ENCODE measurements at places on chromosomes 16 and 17. TPM values are rescaled to one million over a fixed set of nuclear protein-coding genes. Genes with fewer than 3 reads are reported as not detected.

RANBP10 gene
- total RNA-seq = 10.9 TPM

GRCh38 chr17:33084755-33085154, 93.1 kb downstream of the SPACA3 start:
- no peak for DNase-seq

- DNase-seq = no peak
Measured at GRCh38 chr17:64437944-64438525, 10.9 kb upstream of the MILR1 start.

- DNase-seq = no peak
Measured at GRCh38 chr17:76570877-76571471, 14.7 kb downstream of the ST6GALNAC2 start.

DNA sequence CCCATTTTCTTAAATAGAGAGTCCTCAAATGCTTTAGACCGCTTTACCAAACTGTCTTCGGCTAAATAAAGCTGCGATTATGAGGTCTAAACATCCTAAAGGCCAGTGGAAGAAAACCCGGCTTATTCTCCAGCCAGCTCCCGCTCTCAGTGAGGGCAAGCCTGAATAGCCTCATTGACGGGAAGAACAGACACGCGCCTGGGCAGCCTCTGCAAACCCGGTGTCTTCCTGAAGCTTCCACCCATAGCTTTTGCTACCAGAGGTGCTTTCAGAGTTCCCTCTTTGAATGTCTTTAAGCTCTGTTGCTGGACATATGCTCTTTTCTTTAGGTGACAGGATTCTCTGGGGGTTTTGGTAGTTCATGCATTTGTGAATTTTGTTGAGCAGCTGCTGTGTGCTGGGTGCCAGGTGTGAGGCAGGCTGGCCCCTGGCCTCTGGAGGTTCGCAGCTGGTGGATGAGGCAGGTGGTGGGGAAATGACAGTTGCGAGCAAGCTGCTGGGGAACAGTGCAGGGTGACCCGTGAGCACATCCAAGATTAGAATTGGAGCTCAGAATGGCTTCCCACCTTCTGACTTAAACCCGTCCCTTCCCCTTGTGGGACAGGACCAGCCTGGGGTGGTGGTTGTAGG, 44.7 kb downstream of the CRISPLD2 start:
- DNase-seq = no peak

DNA sequence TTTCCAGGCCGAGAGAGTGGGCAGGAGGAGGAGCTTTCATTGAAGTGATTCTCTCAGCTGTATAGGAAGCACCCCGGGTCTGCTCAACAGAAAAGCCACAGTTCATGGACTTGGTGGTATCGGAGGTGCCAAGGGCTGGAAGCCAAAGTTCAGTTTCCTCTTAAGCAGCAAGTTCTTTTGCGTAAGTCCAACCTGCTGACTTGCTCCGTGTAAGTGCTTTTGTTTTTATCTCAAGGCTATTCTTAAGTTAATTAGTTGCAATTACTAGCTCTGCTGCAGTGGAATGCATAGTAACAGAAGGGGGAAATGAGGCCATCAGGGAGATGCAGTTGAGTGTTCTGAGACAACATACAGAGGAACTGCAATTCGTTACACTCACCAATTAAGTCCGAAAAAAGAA, 44.6 kb downstream of the SMIM36 start:
- DNase-seq = no peak

DNA sequence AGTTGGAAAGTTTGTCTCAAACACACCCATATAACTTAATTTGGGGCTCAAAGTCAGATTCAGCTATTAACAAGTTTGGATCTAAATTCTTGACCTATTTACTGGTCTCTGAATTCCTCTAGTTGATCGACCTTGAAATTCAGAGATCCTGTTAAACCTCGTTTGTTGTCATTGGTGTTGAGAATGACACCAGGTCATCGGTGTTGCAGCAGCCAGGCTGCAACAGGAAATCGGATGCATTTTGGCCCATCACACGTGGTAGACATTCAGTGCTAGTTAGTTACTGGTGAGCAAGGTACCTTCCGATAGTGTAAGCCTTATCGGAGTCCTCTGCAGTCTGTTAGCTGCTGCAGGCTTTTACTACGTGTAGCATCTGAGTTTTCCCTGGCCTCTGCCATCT, 82.3 kb downstream of the WWP2 start:
- DNase-seq = no peak

- peak; percentile 75 for DNase-seq
Measured at GRCh38 chr16:87344931-87345631, 27.9 kb upstream of the C16orf95 start.

- no peak for DNase-seq
Measured at GRCh38 chr16:89282523-89282922, 65.0 kb downstream of the ZNF778 start.

GRCh38 chr17:47889734-47890529, 6.1 kb upstream of the SP2 start:
- DNase-seq = peak; percentile 90

- no peak for DNase-seq
Measured at GRCh38 chr16:22312897-22313781, 15.9 kb downstream of the POLR3E start.

- DNase-seq = no peak
Measured at GRCh38 chr16:67598527-67598926, 36.2 kb downstream of the CTCF start.

EPX gene
- total RNA-seq = not detected

UBB gene
- 1,195 TPM for total RNA-seq

DNA sequence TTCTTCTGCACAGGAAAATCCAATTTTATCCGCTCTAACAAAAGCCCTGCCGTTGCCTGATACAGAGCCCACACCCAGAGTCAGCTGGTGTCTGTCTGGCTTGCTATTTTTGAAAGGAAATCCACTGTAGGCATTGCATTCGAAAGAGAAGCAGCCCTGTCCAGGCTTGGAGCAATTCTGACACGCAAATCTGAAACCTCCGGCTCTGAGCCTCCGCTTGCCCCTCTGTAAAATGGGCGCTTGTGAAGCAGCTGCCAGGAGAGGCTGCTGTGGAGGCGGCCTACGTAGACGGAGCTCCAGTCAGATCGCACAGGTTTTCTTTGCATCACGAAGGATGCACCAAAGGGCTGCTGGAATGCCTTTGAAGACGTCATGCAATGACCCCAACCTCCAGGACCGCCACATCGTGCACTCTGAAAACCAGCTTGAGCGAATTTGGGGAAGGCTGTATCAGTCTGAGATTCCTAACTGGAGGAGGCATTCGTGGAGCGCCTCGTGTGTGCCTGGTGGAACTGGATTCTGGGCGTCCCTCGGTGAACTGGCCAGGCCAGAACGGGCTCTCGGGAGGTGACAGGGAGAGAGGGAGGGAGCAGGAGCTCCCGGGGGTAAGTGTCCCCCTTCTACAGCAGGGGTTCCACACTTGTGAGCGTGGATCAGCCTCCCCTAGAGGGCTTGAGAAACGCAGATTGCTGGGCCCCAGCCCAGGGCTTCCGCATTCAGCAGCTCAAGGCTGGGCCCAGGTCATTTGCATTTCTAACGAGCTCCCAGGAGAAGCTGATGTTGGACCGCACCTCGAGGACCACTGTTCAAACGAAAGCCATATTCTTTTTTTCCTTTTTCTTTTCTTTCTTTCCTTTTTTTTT, 215.5 kb downstream of the MRTFB start:
- DNase-seq = no peak

DNA sequence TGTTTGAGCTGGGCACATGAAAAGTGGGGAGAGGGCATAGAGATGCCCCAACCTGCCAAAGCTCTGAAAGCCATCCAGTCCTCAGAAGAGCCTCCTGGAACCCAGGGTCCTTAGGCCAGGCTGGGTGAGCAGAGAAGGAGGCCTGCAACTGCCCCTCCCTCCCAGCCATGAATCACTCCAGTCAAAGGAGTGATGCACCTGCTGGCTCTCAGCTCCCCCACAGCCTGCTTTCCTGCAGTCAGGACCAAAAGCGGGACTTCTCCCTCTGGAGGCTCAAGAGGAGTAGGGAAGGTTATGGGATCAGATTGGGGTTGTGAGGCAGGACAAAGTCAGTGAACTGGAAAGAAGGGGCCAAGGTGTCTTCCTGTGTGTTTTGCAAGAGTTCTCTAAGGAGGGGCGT, 145.6 kb downstream of the TMEM132E start:
- no peak for DNase-seq

KRTAP1-5 gene
- total RNA-seq = not detected

DNA sequence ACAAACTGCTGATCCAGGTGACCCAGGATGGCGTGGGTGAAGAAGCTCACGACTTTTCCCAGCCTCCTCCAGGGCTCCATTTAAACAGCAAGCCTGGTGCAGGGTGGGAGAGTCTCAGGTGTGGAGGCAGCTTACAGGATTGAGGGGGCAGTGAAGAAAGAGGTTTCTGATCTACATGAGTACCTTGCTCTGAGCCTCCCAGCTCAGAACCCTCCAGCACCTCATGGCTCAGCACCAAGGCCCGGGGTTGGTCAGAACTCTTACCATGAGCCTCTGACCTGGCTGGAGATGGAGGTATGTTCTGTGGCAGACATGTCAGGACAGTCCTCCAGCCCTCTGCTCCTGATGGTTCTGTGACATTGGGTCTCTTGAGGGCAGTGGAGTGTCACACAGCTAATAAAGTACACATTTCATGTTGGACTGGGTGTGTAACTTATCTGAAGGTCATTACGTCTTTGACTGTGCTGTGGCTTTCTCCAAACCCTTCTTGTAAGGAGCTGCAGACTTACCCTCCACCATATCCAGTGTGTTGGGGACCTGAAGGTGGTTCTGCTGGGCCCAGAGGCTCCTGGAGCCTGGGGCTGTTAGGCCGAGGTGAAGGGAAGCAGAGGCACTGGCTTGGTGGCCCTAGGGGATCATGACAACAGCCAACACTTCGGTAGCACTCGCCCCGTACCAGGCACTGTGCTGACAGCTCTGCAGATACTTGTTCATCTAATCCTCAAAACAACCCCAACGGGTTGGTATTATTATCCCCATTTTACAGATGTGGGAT, 3.8 kb upstream of the DCAF7 start:
- DNase-seq = no peak

GRCh38 chr16:89344846-89345611, 127.5 kb downstream of the ZNF778 start:
- no peak for DNase-seq

DNA sequence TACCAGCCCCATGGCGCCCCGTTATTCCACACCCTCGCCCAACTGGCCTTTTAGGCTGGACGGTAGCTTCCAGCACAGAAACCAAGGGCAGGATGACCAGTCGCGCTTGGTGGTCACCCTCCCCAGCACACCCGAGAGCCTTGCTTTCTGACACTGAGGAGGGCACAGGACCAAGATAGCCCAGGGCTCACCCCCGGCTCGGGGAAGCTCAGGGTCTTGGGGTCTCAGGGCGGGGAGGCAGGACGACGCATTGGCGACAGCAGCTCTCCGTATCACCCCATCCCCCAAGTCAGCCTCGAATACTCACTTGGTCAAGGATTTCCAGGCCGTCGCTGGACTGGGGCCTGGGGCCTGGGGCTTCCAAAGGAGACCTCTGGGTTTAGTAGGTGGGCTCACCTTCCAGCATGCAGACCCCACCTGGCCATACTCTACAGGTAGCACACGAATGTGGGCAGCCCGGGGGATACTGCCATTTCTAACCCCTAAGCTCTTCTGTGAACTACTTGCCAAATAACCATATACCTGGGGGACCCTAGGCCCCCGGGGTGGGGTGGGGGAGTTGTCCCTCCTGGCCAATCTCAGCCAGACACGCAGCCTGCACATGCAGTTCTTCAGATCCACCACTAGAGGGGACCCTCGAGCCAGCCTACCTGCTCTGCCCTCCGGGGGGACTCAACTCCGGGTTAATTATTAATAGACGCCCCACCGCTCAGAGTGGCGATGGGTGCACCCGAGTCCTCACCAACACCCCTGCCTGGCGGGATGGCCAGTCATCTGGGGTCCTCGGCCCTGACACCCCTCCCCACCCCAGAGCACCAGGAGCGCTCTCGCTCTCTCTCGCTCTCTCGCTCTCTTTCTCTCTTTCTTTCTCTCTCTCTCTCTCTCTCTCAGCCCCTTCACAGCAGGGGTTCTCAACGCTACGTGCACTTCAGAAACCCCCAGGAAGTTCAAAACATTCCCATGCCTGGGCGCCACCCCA, 30.0 kb downstream of the TBC1D16 start:
- DNase-seq = no peak

- DNase-seq = peak; percentile 68
Measured at GRCh38 chr17:4739122-4740024, at the start of the genes CXCL16 and ZMYND15. CXCL16 (minus strand) TSS chr17:4739928; CDS start chr17:4739339, 589 bp downstream. ZMYND15 (plus strand) TSS chr17:4739833; CDS start chr17:4740549, 716 bp downstream.

DNA sequence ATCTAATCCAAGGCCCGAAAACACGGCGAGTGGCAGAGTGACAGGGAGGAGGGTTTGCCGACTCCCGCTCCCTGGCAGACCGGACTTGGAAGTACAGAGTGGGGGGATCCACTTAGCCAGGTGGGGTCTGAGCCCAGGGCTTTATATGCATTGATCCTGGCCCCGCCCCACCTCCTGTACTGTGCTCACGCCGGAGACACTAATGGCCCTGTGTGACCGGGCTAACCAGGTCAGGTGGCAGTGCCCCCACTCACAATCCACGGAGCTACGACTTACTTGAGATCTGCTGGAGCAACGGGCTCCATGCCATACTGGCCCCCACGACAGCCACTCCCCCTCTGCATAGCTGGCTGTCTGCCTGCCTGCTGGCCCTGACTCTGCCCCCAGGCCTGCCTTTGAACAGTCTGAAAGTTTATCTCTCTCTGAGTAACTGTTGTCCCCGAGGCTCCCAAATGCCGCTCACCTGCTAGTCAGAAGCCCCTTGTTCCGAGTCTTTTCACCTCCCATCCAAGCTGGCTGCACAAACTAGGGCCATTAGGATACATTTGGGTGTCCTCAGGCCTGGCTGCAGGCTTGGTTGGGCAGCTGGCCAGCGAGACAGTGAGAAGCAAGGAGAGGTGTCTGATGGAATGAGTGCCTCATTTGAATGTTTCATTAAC, 28.0 kb downstream of the CACNA1G start:
- DNase-seq = no peak

- no peak for DNase-seq
Measured at GRCh38 chr17:71793518-71793917, 327.3 kb upstream of the SOX9 start.

LITAFD gene
- not detected for total RNA-seq

CACNA1G gene
- total RNA-seq = 5.7 TPM

MAPT gene
- 20.8 TPM for total RNA-seq

DNA sequence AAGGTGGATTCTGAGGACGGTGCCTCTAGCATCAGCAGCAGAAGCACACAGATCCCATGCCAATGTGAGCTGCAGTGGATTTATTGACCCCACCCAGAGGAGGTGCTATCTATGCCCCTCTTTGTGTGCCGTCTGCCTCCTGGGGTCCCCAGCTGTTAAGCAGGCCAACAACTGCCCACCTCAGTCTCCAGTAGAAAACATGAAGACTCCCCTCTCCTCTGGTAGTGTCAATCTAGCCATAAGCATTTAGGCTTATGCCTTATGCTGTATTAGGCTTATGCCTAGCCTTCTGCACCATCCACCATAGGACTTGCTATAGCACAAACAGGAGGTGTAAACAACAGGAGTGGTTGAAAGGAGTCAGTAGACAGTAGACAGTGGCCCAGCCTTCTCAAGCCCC, 417.9 kb upstream of the C16orf82 start:
- DNase-seq = no peak

KIF19 gene
- 1.6 TPM for total RNA-seq

All from left cardiac atrium (tissue), 4 donors.